Renal cortical epithelial cell (primary cell): ENCODE measurements at places on chromosomes 2 and 18. TPM values are rescaled to one million over a fixed set of nuclear protein-coding genes. Genes with fewer than 3 reads are reported as not detected.
A peak's percentile ranks its signal among the peaks of the same experiment; 100 is the strongest.

GRCh38 chr2:74573747-74574562 lies 19.4 kb downstream of the DOK1 start:
- no peak for DNase-seq

Gene IL1RL1
- 0.05 and 4.3 TPM in 2 replicates for total RNA-seq

Gene CYP26B1
- total RNA-seq, result 0.10 TPM in 1 of 2 replicates, not detected in the other

DNA sequence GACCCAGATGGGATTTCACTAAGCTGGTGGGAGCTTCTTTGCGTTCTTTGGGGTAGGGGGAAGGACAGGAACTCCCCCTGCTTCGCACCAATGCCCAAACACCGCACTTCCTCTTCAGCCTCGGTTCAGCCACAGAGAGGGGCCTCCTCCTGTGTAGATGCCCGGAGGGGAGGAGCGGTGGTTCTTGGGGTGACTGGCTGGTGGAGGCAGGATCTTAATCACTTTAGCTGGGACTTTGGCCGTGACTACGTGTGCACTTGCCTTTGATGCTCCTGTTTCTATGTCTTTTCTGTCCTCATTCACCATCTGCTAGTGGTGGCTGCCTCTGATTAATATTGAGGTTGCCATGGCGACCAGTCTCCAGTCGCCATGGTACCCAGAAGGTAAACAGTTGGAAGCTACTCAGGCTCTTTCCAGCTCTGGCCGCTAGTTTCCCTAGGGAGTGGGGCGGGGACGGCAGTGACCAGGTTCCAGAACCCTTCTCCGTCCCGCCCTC lies 1.9 kb downstream of the CNGA3 start:
- no peak for DNase-seq

Gene RASGRP3
- total RNA-seq, result 2.4 and 8.9 TPM in 2 replicates

GRCh38 chr2:127650041-127650784 lies 4.3 kb downstream of the GPR17 start:
- no peak for DNase-seq

Gene CCBE1
- 8.7 and 9.6 TPM in 2 replicates for total RNA-seq

- DNase-seq, result no peak
Observed at GRCh38 chr2:14125624-14126293, 506.8 kb upstream of the LRATD1 start.

- no peak for DNase-seq
Observed at GRCh38 chr18:62196079-62196478, 9.0 kb downstream of the RELCH start.

GRCh38 chr18:12819322-12819721 lies 64.7 kb downstream of the PTPN2 start:
- no peak for DNase-seq

DNA sequence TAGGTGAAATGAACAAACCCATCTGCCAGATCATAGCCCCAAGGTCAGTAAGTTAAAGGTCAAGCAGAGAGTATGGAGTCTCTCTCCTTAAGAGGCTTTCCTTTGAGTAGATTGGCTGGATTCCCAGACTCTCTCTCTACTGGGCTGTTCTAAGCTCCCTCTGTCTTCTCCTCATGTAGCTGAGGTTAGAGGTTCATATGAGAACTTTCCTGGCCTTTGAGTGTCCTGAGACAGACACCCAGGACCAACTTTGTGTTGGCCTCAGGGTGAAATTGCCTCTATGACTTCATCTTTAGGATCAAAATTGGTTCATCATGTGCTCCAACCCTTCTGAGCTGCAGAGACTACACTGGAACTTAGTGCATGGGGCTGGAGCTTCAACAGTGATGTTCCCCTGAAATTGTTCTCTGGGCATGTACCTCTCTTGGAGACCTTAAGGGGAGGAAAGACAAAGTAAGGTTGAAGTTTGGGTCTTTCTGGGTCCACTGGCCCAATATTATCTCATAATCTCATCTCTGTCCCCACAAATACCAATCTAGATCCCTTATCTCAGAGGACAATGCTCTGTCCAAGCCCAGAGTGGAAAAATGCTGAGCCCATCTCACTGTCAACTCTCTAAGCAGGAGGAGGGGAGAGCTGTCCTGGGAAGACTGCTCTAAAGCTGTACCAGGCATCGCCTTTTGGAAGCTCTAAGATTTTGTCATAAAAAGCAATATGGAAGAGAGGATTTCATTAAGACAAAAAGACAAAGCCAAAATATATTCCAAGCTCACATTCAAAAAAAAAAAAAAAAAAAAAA lies 177.3 kb upstream of the ARL4C start:
- no peak for DNase-seq

GRCh38 chr2:61911510-61911909 lies 6.0 kb downstream of the COMMD1 start:
- DNase-seq, result peak; percentile 8

Gene ALPI
- total RNA-seq, result not detected in 2 replicates

Gene PDCD1
- total RNA-seq, result 0.15 TPM in 1 of 2 replicates, not detected in the other

- DNase-seq, result no peak
Observed at GRCh38 chr18:63924551-63924950, 16.8 kb downstream of the SERPINB10 start.
